Left ventricle myocardium inferior (tissue), 1 donor: ENCODE measurements at places on chromosomes 11 and 22. TPM values are rescaled to one million over a fixed set of nuclear protein-coding genes. Genes with fewer than 3 reads are reported as not detected.
A peak's percentile ranks its signal among the peaks of the same experiment; 100 is the strongest.

Gene KDELR3
- 6.0 TPM for total RNA-seq

Gene TEX12
- 0.22 TPM for total RNA-seq

Gene MGAT3
- 3.2 TPM for total RNA-seq

Gene APOA5
- not detected for total RNA-seq

Gene RASL10A
- 1.4 TPM for total RNA-seq

DNA sequence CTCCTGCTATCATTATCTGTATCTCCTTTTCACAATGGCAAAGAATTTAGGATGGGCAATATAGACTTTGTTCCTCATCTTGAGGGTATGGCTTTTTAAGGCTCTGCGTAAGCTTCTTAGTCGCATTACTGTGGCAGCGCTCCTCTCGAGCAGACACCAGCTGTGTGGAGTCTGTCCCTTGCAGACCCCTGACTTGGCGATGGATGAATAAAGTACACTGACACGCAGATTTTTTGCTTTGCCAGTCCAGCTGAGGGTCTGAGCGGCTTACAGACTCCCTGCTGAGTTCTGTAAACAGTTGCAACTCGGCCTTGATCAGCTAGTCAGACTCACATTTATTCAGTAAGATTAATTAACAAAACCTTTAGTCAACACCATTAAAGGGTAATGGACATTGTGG, 390.0 kb upstream of the CNTN5 start:
- DNase-seq, result no peak
- no peaks in the 10 kb centered on the region for H3K36me3 ChIP-seq
- no peak overlapping the region for H3K27ac ChIP-seq

DNA sequence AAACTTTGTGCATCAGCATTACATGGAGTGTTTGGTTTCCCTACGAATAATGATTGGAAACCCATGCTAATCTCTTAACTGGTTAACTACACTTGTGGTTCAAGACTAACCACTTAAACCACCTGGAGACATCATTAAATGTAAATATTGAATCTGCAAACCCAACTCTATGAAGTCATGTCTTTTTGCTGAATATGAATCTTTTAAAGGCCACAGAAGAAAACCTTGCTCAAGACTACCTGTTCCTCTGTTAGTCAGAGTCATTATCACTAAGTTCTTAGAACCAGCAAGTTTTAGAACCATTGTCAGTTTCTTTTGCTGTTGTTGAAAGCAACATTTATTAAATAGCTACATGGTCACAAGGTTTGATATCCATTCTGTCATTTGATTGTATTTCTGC, 70.7 kb downstream of the SIK2 start:
- DNase-seq, result no peak
- no peak overlapping the region for H3K27ac ChIP-seq
- H3K4me3 ChIP-seq, result no peak overlapping the region
- peaks cover 21% of the 10 kb centered on the region for H3K4me1 ChIP-seq
- H3K36me3 ChIP-seq, result peaks cover 31% of the 10 kb centered on the region

DNA sequence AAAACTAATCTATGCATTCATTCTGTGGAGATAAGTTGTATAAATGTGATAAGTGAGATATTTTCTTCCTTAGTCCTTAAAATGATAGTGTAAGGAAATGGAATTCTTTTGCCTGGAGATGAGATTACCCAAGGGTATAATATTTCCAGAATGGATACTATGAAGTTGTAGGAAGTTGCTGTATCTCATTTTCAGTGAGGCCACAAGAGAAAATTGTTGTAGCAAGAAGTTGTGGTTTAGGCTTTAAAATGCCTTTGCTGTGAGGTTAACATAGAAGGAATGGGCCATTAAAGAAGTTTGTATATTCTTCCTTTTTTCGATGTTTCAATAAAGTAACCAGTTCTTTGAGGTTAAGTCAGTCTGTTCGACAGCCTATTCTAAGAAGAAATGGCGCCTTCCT, 50.7 kb upstream of the LIN7C start:
- no peak overlapping the region for H3K27ac ChIP-seq
- no peaks in the 10 kb centered on the region for H3K4me1 ChIP-seq
- H3K36me3 ChIP-seq, result no peaks in the 10 kb centered on the region
- H3K4me3 ChIP-seq, result no peak overlapping the region
- no peaks in the 10 kb centered on the region for H3K27me3 ChIP-seq

GRCh38 chr11:22163394-22163797, 29.5 kb upstream of the ANO5 start:
- no peaks in the 10 kb centered on the region for H3K4me1 ChIP-seq
- DNase-seq, result no peak
- no peak overlapping the region for H3K27ac ChIP-seq
- peaks cover 3% of the 10 kb centered on the region for H3K27me3 ChIP-seq
- H3K36me3 ChIP-seq, result no peaks in the 10 kb centered on the region

- no peak for DNase-seq
- H3K4me1 ChIP-seq, result peaks cover 98% of the 10 kb centered on the region
- peaks cover 40% of the 10 kb centered on the region for H3K36me3 ChIP-seq
- H3K27ac ChIP-seq, result peak overlapping the region; percentile 98
- peak overlapping the region; percentile 90 for H3K4me3 ChIP-seq
Measured at GRCh38 chr11:6604081-6604626, 580 bp downstream of the ILK start.

DNA sequence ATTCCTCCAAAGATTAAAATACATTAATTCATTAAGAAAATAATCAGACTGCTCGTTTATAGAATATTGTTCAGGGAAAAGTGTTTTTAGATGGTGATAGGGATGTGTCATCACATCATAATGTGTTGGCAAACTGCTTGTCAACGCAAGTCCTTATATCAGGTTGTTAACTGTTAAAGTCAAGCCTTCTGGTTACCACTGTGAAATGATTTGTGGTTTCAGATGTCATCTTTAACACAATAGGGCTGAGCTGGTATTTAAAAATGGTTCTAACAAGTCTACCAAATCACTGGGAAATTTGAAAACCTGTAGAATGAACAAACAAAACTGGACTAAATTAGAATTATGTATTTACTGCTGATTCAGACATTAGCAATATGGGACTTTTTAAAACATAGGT, 2.4 kb upstream of the MMP13 start:
- H3K4me1 ChIP-seq, result no peaks in the 10 kb centered on the region
- no peak overlapping the region for H3K27ac ChIP-seq
- H3K36me3 ChIP-seq, result no peaks in the 10 kb centered on the region
- no peak for DNase-seq
- H3K4me3 ChIP-seq, result no peak overlapping the region
- H3K27me3 ChIP-seq, result no peaks in the 10 kb centered on the region

- H3K4me1 ChIP-seq, result peaks cover 18% of the 10 kb centered on the region
- DNase-seq, result no peak
- H3K27ac ChIP-seq, result no peak overlapping the region
- no peaks in the 10 kb centered on the region for H3K27me3 ChIP-seq
Measured at GRCh38 chr11:33177676-33178336, 16.5 kb upstream of the CSTF3 start.

DNA sequence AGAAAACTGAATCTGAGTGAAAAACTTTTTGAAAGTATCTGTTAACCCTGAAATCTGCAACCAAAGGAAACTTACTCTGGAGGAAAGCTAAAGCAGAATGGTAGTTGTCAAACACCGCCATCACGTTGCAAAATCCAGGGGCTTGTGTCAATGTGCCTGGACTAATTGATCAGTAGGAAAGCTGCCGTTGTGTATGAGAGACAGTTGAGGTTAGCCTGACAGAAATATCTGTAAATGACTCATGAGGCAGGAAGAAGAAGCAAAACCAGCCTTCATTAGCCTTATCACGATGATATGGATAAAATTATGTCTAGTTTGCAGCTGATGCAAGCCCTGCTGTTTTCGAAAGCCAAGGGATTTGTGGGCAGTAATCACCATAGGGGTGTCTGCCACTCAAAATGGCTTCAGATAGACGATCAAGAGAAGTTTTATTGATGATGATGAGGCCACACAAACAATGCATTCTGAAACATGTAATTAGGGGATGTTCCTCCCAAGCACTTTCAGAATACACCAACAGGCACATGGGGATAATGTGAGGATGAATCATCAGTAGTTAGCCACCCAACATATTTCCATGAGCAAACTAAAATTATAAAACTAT, 8.9 kb downstream of the SCGB1A1 start:
- no peak overlapping the region for H3K4me3 ChIP-seq
- no peaks in the 10 kb centered on the region for H3K27me3 ChIP-seq
- no peaks in the 10 kb centered on the region for H3K36me3 ChIP-seq
- no peak overlapping the region for H3K27ac ChIP-seq
- peaks cover 9% of the 10 kb centered on the region for H3K4me1 ChIP-seq
- no peak for DNase-seq

DNA sequence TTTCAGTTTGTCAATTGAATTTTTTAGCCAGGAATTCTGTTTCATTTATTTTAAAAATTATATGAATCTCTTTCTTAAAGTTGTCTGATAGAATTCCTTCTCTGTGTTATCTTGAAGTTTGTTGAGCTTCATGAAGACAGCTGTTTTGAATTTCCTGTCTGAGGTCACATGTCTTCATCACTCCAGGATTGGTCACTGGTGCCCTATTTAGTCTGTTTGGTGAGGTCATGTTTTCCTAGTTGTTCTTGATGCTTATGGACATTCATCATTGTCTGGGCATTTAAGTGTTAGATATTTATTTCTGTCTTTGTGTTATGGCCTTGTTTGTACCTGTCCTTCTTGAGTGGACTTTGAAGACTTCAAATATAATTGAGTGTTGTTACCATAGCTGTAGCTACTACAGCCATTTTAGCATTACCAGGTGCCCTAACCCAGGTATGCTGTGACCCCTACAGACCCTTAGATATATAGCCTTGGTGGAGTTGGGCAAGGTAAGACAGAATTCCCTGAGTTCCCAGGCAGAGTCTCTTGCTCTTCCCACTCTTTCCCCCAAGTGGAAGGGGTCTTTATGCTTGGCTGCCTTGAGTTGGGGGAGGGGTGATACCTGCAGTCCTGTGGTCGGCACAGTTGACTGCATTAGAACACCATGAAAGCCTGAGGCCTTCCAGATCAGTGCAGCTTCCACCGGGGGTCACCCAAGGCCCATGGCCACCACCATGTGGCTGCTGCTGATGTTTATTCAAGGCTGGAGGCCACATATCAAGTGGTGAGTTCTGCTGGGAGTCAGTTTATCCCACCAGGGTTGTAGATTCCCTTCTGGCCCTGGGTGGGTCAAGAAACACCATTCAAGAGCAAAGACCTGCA, 229.6 kb downstream of the DYNC2H1 start:
- no peak overlapping the region for H3K27ac ChIP-seq
- no peak overlapping the region for H3K4me3 ChIP-seq
- no peaks in the 10 kb centered on the region for H3K36me3 ChIP-seq
- H3K4me1 ChIP-seq, result no peaks in the 10 kb centered on the region
- DNase-seq, result no peak
- H3K27me3 ChIP-seq, result no peaks in the 10 kb centered on the region

GRCh38 chr22:45830531-45831245, 146.3 kb downstream of the WNT7B start:
- H3K36me3 ChIP-seq, result peaks cover 19% of the 10 kb centered on the region
- no peaks in the 10 kb centered on the region for H3K4me1 ChIP-seq
- H3K27me3 ChIP-seq, result no peaks in the 10 kb centered on the region
- no peak overlapping the region for H3K4me3 ChIP-seq
- no peak for DNase-seq
- no peak overlapping the region for H3K27ac ChIP-seq

DNA sequence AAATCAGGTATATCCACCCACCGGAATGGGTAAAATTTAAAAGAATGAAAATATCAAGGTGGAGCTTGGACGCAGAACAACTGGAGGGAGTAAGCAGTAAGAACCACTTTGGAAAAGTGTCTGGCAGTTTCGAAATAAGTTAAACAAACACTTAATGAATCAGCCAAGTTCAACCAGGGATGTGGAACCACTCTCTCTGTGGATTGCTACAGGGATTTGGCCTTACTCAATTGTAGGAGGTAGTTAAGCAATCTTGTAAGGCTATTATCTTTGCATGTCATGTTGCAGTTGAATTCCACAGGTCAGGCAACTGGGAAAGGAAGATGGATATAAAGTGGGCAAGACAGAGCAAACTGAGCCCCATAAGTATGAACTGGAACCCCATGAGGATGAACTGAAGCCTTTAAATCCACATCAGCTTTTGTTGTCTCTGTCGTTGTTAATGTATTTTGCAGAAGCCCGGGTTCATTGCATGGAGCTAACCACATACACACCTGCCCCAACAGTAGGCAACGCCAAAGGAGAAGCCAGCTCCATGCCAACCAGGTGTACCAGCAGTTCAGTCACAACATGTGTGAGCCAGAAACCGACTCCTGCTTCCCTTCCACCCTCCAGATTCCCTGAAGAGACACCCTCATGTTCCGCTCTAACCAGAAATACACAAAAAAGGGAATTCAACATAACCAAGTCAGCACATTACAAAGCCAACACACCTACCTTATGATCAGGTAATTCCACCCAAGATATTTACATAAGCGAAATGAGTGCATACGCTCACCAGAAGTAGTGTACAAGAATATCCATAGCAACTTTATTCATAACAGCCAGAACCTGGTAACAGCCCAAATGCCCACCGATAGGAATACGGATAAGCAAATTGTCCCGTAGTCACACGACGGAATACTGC, 8.0 kb upstream of the SLC43A3 start:
- peaks cover 8% of the 10 kb centered on the region for H3K4me1 ChIP-seq
- no peaks in the 10 kb centered on the region for H3K27me3 ChIP-seq
- peak overlapping the region; percentile 27 for H3K27ac ChIP-seq
- DNase-seq, result no peak
- H3K36me3 ChIP-seq, result no peaks in the 10 kb centered on the region
- H3K4me3 ChIP-seq, result no peak overlapping the region

DNA sequence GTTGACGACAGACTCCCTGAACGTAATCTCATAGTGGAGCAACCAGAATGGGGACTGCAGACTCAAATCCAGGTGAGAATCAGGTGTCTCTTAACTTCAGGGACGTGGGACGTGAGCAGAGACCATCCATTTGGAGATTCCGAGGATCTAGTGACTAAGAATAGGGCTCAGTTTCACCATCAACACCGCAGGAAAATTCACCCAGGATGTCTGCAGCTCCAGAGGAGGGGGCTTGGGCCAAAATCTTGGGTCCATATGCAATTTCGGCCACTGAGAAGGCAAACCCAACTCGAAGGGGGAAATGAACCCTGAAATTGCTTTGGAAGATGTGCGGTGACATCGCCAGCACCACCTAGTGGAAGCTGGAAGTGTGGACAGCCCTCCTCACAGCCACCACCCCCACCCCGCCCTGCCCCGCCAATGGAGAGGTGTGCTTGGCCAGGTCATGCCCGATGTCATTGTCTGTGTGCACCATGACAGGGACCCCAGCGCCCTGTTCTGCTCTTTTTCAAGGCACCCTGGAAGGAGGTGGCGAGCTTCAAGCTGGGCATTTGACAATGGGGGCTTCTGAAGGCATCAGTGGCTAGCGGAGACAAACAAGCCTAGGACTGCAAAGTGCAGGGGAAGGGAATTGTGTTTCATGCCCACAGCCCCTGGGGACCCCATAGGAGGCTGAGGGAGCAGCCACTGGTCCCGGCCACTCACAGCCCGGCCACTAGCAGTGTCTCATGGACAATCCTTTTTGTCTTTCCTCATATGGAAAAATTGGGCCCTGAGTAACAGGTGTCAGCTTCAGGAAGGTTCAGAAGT, 24.8 kb downstream of the APOL1 start:
- peak overlapping the region; percentile 43 for H3K27ac ChIP-seq
- H3K4me1 ChIP-seq, result peaks cover 22% of the 10 kb centered on the region
- peak overlapping the region; percentile 24 for H3K4me3 ChIP-seq
- H3K27me3 ChIP-seq, result no peaks in the 10 kb centered on the region
- peaks cover 24% of the 10 kb centered on the region for H3K36me3 ChIP-seq

- H3K27me3 ChIP-seq, result no peaks in the 10 kb centered on the region
- peaks cover 25% of the 10 kb centered on the region for H3K4me1 ChIP-seq
- H3K27ac ChIP-seq, result no peak overlapping the region
- DNase-seq, result no peak
- no peak overlapping the region for H3K4me3 ChIP-seq
- H3K36me3 ChIP-seq, result peaks cover 28% of the 10 kb centered on the region
Measured at GRCh38 chr11:78277314-78277994, 88.7 kb downstream of the USP35 start.

GRCh38 chr11:57777969-57778317, 16.3 kb downstream of the CTNND1 start:
- H3K27ac ChIP-seq, result peak overlapping the region; percentile 97
- H3K27me3 ChIP-seq, result no peaks in the 10 kb centered on the region
- peaks cover 100% of the 10 kb centered on the region for H3K4me1 ChIP-seq
- H3K36me3 ChIP-seq, result no peaks in the 10 kb centered on the region
- H3K4me3 ChIP-seq, result peak overlapping the region; percentile 54
